CD4-positive, alpha-beta T cell treated with Interleukin-2 at 100 ng/mL for 4 hours (primary cell): ENCODE measurements at places on chromosomes 7 and 10.

- peak; percentile 13 for DNase-seq
Observed at GRCh38 chr10:77111611-77112550, 525.7 kb downstream of the KCNMA1 start.

- DNase-seq: no peak
Observed at GRCh38 chr10:11191678-11192077, 174.0 kb downstream of the CELF2 start.

GRCh38 chr10:132929953-132930548 is 12.3 kb downstream of the CFAP46 start:
- no peak for DNase-seq

DNA sequence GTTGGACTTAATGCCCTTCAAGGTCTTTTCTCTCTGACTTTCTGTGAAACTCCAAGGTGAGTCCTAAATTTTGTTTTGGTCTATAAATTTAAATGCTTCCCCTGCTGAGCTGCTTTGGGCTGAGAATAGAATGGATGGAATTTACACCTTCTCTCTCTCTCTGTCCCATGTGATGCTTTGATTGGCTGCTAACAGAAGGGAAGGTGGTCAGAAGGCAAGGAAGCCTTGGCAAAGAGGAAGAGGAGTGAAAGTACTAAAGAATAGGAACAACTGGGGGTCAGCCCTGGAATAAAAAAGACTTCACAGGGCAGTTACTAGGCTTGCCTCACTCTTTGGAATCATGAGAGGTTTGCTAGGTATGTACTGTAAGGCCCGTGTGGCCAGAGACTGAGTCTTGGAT is 260.2 kb downstream of the AUTS2 start:
- DNase-seq: no peak

GRCh38 chr7:55224111-55224510 is 141.0 kb upstream of the LANCL2 start:
- DNase-seq: no peak

- no peak for DNase-seq
Observed at GRCh38 chr10:114279289-114279688, 40.2 kb downstream of the VWA2 start.

DNA sequence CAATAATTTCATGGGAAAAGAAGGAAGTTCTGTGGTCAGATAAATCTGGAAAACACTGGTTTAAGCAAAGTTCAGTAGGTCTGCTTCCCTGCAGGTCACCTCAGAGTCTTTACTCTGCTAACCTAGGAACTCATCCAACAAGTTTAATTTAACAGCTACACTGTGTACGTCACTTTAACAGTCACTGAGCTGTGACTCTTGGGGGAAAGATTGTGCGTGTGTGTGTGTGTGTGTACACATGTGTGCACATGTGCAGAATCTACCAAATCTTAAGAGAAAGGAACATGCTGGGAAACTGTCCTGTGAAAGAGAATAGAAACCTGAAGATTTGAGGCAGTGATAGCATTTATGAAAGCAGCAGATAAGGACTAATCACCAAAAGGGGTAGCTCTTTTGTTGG is 62.6 kb downstream of the IKZF1 start:
- peak; percentile 53 for DNase-seq

- DNase-seq: no peak
Observed at GRCh38 chr7:1769286-1770200, 99.5 kb downstream of the ELFN1 start.

DNA sequence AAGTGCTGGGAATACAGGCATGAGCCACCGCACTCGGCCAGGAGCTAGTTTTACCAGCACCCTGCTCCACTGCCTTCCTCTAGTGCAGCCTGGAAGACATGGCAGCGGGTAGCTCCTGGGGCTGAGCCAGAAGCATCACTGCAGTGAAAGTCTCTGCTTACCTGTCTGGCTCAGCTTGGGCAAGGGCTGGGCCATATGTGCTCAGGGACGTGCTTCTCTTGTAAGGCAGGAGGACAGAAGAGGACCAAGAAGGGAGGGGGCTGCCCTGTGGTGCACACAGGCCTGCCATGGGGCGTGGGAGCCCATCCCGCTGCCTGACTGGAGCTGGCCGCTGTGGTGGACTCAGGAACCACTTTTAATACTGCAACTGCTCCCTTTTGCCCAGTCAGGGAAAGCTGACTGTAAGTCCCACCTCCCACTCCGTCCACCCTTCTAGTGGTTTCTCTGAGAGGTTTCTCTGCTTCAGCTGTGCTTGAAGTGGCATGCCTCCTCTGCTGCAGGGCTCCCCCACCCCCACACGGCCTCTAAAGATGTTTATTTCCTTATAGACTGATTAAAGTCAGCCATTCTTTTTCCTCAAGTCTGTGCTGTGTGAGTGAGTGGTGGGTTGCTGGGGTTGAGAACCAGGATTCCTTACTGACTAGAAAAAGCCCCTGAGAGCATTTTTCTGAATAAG is 25.3 kb upstream of the C10orf95 start:
- DNase-seq: no peak

DNA sequence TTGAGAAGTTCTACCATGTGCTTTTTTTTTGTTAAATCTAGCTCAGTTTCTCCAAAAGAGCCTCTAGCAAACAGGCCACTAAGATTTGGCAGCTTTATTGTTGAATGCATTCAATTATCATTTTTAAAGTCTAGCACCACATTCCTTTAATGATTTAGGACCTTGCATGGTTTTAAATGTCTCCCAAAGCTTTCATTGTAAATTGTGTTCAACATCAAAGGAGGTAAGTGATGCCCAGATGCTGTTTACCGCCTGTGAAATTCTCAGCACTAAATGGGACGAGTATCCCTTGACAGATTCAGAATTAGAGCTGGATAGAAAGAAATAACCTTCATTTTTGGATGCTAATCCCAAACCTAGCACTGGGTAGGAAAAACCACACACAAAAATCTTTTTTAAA is 112.1 kb upstream of the FAM204A start:
- no peak for DNase-seq

GRCh38 chr7:24827589-24827988 is 70.3 kb upstream of the GSDME start:
- no peak for DNase-seq

DNA sequence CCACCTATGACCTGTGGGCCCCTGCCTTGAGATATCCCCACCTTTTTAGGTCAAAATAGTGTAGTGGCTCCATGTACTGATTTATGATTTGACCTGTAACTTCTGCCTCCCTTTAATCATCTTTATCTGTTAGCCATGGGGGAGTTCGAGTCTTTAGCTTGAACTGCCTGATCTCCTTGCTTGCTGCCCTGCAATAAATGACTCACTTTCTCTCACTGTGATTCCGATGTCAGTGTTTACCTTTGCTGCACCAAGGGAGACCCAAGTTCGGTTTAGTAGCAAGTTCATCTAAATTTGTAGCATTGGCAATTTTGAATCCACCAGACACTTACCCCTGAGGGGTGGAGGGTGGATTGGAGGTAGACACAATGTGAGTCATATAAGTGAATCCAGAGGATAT is 814.6 kb upstream of the AUTS2 start:
- no peak for DNase-seq

- no peak for DNase-seq
Observed at GRCh38 chr7:107506674-107507339, 37.0 kb downstream of the GPR22 start.

GRCh38 chr10:132362151-132362611 is 30.2 kb downstream of the LRRC27 start:
- no peak for DNase-seq

DNA sequence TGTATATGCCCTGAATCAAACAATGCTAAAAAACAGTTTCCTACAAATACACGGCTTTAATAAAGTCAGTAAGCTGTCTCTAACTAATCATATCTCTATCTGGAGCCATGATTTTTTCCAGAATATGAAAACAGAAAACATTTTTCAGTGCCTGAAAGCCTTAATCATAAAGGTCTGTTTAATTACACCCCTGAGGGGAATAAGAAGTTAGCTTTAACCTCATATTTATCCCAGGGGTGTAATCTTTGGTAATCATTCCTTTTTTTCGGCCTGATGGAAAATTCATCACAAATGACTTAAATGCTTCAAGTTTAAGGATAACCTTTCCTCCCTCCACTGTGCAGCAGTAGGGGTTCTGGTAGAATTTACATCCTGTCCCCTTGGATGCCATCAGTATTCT is 124.2 kb downstream of the ATE1 start:
- no peak for DNase-seq

GRCh38 chr7:112132051-112132694 is 74.0 kb downstream of the DOCK4 start:
- no peak for DNase-seq

GRCh38 chr7:22420973-22421635 is 64.2 kb upstream of the RAPGEF5 start:
- no peak for DNase-seq

DNA sequence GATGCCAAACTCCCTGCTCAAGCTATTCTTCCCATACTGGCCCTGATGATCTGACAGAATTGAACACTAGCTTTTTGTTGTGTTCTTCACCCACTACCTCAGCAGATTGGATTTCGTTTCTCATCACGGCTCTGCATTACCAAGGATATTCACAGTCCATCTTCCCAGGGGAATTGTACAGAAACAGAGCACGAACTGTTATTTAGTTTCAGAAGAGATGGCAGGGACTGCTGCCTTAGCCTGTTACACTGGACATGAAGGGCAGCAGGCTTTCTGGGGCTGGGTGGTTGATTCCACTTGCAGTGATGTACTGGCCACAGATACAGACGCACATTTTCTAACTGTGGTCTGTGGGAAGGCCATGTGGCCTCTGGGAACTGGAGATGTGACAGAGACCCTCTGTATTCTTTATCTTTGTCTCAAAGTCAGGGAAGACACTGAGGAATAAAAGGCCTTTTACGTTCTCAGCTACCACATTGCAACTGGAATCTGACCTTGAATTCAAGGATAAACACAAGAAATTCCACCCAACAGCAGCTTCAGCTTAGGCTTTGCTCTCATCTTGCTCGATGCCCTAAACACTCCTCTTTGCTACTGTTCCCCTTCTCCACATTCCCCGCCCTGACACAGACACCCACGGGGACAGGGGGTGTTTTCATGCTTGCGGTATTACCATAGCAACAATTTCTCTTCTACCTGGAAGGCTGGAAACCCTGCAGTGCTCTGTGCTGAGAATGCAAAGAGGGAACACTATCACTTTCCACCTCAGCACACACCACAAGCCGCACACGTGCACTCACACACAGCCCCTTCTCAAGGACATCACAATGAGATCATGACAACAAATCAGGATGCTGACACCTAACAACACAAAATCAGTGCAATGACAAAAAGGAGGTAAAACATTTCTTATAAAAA is 81.7 kb downstream of the RNF216 start:
- peak; percentile 92 for DNase-seq

DNA sequence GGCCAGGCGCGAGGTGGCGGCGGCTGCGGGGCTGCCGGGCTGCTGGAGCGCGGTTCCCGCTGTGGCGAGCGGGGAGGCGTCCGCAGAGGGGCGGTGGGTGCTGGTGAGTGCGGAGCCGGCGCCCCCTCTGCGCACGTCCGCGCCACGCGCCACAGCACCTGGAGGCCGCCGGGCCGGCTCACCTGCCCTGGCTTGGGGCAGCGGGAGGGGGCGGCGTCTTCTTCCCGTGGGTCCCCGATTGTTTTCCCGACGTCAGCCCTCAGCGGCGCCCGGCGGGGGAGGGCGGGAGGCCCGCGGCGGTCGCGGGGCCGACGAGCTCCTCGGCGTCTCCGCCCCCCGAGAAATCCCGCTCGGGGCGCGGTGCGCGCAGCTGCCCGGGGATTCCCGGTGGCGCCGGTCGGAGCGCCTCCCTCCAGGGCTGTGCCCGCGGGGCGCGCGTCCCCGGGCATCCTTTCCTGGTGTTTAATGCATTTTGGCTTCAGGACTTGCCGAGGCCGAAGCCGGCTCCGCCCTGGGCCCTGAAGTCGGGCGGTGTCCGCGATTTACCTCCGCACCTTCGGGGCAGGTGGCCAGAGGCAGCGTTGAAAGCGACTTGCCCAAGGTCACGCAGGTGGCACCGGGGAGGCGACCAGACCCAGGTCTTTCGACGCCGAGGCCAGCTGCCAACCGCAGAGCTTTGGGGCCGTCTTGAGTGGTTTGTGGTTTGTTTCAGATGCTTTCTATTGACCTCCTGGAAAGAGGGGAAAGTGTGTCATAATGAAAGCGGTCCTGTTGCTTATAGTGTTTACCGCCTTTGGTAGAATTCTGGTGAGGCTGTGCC is 561 bp downstream of the PLEKHA1 start:
- DNase-seq: peak; percentile 70

- DNase-seq: no peak
Observed at GRCh38 chr7:55019191-55019690, 424 bp downstream of the EGFR start.

DNA sequence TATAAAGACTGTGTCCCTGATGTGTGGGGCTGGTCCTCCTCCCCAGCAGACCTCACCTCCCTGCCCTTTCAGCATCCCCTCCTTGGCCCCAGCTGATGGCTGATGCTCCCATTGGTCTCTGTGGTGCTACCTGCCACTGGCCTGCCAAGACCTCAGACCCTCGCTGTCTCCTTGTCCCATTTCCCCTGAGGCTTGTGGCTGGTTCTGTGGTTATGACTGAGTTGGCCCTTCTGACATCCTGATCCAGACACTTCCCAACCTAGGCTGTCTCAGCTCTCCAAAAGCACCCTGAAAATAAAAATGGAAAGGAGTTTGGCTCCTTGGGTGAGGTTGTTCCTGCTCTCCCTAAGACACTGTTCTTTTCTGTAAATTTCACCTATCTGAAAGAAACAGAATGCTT is 214.2 kb downstream of the RPS24 start:
- no peak for DNase-seq

DNA sequence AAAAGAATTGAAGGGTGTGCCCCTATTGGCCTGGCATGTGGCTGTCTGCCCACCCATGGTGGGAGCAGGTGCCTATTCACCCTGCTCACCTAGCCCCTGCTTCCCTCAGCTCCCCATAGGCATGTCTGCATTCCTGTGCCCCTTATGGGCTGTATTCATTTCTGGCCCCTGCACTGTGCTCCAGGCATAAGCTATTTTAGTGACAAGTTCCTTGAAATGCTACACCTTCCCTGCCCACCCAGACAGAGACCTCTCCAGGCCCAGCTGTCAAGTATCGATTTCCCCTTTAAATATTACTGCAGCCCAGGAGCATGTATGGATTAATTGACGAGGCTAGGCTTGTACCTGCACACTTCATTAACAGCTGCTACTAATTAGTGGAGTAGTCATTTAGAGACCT is 235.4 kb downstream of the RPS24 start:
- DNase-seq: no peak
